ENCODE measurements at places on chromosomes 6 and 20.

DNA sequence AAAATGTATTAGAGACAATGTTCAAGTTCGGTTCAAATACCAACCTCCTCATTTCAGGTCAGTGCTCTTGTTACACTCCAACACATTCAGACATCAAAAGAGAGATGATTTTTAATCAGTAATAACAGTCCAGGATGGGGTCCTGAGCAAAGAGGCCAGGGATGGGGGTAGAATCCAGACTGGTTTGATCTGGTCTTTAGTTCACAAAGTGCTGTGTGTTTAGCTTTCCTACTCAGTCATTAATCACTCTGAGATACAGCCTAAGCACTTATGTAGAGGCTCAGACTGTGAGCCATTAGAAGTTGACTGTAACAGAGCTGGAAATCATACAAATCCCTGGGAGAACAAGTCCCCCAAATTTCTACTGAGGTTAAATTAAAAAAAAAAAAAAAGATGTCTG is 241.6 kb downstream of the PTPRK start:
- no peak for DNase-seq

GRCh38 chr6:84093441-84094435 is 60.2 kb downstream of the MRAP2 start:
- no peak for DNase-seq

GRCh38 chr6:18177286-18177965 is 22.2 kb downstream of the KDM1B start:
- DNase-seq, result no peak

GRCh38 chr6:125193208-125193607 is 39.6 kb downstream of the TPD52L1 start:
- no peak for DNase-seq

DNA sequence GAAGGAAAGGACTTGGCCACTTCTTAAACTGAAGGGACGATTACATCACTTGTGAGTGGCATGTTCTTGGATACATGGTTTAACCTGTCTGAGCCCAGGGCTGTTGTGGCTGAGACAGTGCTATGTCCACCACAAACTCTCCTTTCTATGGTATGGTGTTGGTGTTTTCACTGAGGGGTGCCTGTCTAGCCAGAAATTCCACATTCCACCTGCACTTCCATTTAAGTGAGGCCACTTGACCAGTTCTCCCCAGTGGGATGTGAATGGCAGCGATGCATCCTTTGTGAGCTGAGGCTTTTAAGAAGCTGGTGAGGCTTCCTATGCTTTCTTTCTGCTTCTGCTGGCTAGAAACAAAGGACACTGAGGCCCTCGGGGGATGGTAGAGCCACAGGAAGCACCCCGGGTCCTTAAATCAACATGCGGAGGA is 151.4 kb upstream of the CHD6 start:
- no peak for DNase-seq

DNA sequence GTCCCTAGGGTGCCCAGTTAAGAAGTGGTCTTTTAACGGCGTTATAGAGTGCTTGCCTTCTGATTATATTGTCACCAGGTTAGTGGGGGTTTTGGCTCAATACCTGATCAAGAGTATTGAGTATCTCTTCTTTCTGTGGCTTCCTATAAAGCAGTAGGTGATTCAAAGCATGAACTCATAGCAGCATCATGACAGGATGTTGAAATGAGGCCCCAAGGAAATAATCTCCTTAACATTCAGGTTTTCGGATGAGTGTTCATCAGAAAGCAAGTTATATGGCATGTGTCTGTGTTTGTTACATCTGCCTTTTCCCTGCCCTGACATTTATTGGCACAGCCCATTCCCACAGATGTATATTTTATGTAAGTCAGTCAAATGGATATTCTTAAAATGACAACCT is 301.0 kb downstream of the FARS2 start:
- no peak for DNase-seq

DNA sequence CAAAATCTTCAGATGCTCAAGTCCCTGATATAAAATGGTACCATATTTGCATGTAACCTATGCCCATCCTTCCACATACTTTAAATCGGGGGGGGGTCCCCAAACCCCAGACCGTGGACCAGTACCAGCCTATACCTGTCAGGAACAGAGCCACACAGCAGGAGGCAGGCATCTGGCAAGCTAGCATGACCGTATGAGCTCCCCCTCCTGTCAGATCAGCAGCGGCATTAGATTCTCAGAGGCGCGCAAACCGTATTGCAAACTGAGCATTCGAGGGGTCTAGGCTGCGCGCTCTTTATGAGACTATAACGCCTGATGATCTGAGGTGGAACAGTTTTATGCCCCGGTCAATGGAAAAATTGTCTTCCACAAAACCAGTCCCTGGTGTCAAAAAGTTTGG is 30.7 kb downstream of the FGD2 start:
- DNase-seq, result no peak

- DNase-seq, result no peak
These were observed 57.3 kb upstream of the CNKSR3 start for GRCh38 chr6:154567695-154568220.

GRCh38 chr20:17500271-17500670 is 30.9 kb downstream of the BFSP1 start:
- no peak for DNase-seq

GRCh38 chr20:62366370-62367135 is 559 bp downstream of the LAMA5 start:
- no peak for DNase-seq

DNA sequence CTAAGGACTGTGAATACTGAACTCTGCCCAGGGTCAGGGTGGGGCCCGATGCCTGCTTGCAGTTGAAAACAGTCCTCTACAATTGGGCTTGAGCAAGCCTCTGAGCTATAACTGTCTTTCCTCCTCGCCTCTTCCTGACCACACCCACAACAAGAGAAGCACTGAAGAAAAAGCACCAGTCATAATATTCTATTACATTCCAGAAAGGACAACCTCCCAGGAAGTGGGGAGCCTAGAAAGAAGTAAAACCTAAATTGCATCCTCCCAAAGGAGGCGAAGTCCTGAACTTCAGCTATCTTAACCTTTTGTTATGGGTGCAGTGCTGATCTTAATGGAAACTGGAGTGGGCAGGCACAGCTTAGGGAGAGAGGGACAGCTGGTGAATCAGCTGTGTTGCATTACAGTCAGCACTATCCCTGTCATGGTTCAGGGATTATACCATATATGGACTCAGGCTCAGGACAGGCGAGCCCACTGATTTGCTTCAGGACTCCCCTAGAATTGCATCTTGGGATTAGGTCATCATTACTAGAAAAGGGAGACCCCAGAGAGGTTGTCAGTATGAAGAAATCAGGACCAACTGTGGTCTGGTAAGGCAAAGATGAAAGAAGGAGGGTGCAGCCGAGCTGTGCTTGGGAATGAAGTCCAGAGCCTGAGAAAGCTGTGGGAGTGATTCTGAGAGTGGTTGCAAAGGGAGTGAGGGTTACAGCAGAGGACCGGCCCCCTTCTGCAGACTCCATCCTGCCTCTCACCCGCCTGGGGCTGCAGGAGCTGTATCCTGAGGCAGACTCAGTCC is 18.3 kb upstream of the TRAM2 start:
- DNase-seq, result no peak

- DNase-seq, result no peak
These were observed 103.0 kb downstream of the BCKDHB start for GRCh38 chr6:80209430-80209829.

- no peak for DNase-seq
These were observed 41.3 kb upstream of the MAPK13 start for GRCh38 chr6:36089048-36089447.

- no peak for DNase-seq
These were observed 17.4 kb downstream of the EZR start for GRCh38 chr6:158801655-158802294.

GRCh38 chr6:137944793-137945498 is 77.9 kb downstream of the TNFAIP3 start:
- no peak for DNase-seq

DNA sequence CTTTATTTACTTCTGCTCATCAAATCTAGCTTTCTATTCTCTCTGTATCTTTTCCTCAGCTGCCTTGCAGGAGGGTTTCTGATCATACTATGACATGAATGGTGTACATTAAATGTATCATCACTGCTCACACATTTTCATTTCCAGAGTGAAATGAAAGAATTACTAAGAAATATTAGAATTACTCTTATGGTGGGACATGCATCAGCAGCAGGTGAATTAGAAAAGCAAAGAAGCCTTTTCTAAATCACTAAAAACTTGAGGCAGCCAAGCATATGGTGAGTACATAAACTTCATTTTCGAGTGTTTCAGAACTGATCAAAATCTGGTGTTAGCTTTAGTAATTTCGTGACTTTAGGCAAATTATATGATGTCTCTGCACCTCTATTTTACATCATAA is 23.6 kb downstream of the IL17A start:
- DNase-seq, result no peak

GRCh38 chr6:47170617-47170947 is 128.4 kb upstream of the ADGRF1 start:
- no peak for DNase-seq

DNA sequence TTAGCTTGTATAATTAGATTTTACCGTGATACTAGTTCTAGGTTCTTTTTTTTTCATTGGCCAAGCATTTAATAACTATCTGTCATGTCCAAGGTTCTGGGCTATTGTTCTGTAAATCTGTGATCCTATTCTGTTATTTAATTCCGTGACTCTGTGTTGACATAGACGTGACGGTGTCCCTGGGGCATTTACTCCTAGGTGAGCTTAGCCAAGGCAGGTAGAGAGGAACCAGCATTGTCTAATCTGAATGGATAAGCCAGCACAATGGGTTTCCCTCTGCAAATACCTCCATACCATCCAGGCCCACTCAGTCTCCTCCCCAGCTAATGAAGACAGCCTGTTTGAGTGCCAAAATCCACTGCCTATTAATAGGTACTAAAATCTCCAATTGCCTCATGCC is 8.9 kb upstream of the CDSN start:
- DNase-seq, result no peak

DNA sequence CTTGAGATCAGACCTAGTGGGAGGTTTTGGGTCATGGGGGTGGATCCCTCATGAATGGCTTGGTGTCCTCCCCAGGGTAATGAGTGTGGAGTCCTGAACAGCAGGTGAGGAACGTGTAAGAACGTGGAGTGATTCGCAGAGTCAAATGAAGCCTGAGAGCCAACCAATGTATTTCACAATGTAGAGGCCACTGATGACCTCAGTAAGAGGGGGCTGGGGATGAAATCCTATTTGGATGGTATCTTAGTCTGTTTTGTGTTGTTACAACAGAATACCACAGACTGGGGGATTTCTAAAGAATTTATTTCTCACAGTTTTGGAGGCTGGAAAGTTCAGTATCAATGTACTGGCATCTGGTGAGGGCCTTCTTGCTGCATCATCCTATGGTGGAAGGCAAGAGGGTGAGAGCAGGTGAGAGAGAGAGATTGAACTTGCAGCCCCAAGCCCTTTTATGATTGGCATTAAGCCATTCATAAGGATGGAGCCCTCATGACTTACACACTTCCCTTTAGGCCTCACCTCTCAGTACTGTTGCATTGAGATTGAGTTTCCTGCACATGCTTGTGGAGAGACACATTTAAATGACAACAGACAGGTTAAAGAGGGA is 47.3 kb upstream of the HIVEP1 start:
- no peak for DNase-seq

GRCh38 chr20:11790046-11790445 is 127.6 kb upstream of the BTBD3 start:
- DNase-seq, result no peak

DNA sequence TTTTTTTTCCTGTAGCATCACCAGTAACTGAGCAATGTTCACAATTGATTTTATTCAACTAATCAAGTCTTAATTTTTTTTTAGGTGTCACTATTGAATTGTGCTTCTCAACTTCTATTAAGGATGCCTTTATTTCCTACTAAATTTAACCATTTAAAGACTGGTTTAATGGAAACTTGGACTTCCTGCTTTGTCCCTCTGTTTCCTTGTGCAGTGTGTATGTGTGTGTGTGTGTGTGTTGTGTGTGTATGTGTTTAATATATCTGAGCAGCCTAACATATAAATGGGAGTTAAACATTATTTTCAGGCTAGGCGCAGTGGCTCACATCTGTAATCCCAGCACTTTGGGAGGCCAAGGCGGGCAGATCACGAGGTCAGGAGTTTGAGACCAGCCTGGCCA is 1.8 kb downstream of the SERPINB6 start:
- no peak for DNase-seq

GRCh38 chr20:3248993-3249347 is 10.0 kb upstream of the SLC4A11 start:
- no peak for DNase-seq

GRCh38 chr6:1363298-1363697 is 26.1 kb upstream of the FOXF2 start:
- DNase-seq, result no peak

- no peak for DNase-seq
These were observed 26.9 kb downstream of the BFSP1 start for GRCh38 chr20:17504066-17504897.

GRCh38 chr6:170093276-170093657 is 197.6 kb downstream of the DLL1 start:
- no peak for DNase-seq

DNA sequence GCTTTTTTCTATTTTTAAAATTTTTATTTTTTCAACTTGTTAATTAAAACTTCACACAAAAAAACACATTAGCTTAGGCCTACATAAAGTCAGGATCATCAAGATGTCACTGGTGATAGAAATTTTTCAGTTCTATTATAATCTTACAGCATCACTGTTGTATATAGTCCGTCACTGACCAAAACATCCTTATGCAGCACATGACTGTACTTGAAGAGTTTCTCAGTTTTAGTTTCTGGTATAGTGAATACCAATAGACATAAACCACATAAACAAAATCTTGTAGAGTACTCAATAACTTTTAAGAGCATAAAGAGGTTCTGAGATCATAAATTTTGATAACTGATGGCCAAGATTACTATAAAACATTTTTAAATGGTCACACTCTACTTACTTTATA is 71.8 kb downstream of the ASCC3 start:
- no peak for DNase-seq

GRCh38 chr20:64261138-64261537 is 5.6 kb downstream of the PCMTD2 start:
- DNase-seq, result no peak

GRCh38 chr6:45917439-45917838 is 98.2 kb downstream of the CLIC5 start:
- DNase-seq, result no peak

DNA sequence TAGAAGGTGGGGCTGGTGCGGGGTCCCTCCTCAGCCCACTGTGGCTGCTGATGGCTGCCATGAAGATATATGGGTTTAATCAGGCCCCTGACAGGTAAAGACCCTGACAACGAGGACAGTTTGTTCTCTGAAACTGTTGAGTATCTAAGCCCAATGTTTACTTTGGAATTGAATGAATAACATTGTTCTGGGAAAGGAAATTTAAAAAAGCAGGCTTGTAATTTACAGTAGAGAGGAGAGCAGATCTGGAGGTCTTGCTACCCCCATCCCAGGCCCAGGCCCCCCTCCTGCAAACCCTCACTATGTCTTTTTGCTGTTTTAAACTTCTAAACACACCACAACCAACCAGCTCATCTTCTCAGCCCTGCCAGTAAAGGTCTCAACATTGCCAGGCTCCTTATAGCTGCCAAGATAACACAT is 171.3 kb downstream of the CDC5L start:
- DNase-seq, result no peak

DNA sequence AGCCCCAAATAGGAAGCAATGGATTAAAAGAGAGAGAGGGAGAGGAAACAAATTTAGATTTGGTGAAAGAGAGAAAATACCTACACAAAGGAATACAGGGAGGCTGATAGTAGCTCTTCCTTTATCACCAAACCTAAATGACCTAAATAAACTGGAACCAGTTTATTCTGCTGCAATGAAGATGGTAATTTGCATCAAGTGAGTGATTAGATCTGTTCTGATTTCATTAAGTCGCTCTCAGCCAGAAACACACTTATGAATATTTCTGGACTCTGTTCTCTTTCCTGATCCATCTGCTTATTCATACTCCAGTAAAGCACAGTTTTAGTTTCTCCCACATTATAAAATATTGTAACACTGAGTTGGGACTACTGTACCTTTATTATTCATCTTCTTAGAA is 83.4 kb upstream of the BMP5 start:
- DNase-seq, result no peak

All from substantia nigra (tissue), 51 donors.